ENCODE measurements at places on chromosomes 5 and 9.

DNA sequence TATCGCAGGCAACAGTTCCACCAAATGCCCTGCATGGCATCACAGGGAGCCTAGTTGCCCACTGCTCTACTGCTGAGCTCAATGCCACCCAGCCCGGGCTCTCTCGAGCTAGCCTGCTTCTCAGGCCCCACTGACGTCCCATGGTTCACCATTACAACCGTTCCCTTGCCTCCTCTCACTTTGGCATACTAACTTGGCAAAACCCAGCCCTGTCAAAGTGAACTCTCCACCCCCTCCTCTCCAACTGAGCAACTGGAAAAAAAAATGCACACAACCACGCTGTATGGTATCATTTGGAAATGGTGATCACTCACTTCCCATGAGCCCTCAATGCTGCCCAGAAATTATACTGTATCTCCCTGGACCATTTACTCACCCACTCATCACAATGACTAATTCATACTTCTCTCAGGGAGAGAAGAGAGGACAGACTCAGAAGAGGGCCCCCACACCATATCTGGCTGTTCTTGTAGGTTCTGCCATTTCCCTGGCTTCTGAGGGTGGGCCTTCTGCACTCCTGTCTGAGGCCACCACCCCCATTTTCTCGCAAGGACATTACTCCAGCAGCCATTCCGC is 51.4 kb upstream of the RARS1 start:
- no peak for DNase-seq

GRCh38 chr5:74021126-74021525 is 395.1 kb downstream of the ARHGEF28 start:
- DNase-seq: no peak

- no peak for DNase-seq
Observed at GRCh38 chr5:23614422-23614821, 107.0 kb downstream of the PRDM9 start.

DNA sequence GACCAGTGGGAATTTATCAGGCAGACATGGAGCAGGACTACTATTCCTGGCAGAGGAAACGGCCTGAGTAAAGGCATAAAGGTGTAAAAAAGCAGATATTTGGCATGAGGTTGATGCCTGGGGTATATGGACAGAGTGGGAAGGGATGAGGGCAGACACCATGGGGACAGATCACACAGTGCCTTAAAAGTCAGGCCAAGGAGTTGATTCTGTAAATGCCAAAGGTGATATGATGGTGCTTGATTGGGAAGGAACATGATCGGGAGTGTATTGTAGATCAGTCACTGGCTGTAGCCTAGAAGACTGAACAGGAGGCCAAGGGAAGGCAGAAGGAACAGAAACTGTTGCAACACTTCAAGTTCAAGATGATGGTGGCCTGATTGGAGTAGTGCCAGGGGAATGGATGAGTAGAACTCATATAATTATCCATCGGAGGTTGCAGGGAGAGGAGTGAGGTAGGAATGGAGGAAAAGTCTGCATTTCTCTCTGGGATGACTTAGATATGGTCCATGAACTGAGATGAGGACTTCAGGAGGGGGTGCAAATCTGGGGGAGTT is 594.3 kb upstream of the KLF4 start:
- no peak for DNase-seq

- no peak for DNase-seq
Observed at GRCh38 chr5:983238-983524, 25.4 kb upstream of the NKD2 start.

DNA sequence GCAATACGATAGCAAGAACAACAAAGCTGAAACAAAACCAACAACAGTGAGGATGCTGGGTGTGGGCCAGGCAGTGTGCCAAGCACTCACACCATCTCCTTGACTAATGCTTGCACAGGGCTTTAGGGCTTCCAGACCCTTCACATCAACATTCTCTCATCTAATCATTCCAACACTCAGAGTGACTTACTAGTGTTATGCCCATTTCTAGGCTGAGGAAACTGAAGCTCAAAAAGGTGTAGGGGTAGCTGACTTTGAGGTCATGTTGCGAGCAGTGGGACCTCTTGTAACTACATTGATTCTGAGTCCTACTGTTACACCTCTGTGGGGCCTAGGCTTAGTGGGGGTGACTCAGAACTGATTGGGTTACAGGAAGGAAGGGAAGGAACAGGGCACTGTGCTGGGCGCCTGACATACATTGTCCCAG is 9.7 kb downstream of the ANGPTL2 start:
- DNase-seq: no peak
